ENCODE measurements at places on chromosomes 2 and 18. TPM values are rescaled to one million over a fixed set of nuclear protein-coding genes. Genes with fewer than 3 reads are reported as not detected.
A peak's percentile ranks its signal among the peaks of the same experiment; 100 is the strongest.

BUB1 gene
- 11.0 TPM for total RNA-seq

MAB21L4 gene
- not detected for total RNA-seq

FAM228A gene
- 0.13 TPM for total RNA-seq

AQP12B gene
- total RNA-seq: not detected

NOL4 gene
- total RNA-seq: not detected

SPP2 gene
- not detected for total RNA-seq

ASB3 gene
- 22.1 TPM for total RNA-seq

COL3A1 gene
- 1.4 TPM for total RNA-seq

RFX8 gene
- 0.13 TPM for total RNA-seq

C2orf78 gene
- total RNA-seq: not detected

CABYR gene
- 3.1 TPM for total RNA-seq

CYP26B1 gene
- total RNA-seq: not detected

ZNF804A gene
- total RNA-seq: not detected

TDRD15 gene
- total RNA-seq: not detected

SIGLEC15 gene
- total RNA-seq: under 0.01 TPM

- DNase-seq: no peak
These were observed 61.6 kb downstream of the TRIB2 start for GRCh38 chr2:12778369-12778768.

GRCh38 chr18:31990823-31991222 is 27.8 kb upstream of the RNF125 start:
- no peak for DNase-seq

DNA sequence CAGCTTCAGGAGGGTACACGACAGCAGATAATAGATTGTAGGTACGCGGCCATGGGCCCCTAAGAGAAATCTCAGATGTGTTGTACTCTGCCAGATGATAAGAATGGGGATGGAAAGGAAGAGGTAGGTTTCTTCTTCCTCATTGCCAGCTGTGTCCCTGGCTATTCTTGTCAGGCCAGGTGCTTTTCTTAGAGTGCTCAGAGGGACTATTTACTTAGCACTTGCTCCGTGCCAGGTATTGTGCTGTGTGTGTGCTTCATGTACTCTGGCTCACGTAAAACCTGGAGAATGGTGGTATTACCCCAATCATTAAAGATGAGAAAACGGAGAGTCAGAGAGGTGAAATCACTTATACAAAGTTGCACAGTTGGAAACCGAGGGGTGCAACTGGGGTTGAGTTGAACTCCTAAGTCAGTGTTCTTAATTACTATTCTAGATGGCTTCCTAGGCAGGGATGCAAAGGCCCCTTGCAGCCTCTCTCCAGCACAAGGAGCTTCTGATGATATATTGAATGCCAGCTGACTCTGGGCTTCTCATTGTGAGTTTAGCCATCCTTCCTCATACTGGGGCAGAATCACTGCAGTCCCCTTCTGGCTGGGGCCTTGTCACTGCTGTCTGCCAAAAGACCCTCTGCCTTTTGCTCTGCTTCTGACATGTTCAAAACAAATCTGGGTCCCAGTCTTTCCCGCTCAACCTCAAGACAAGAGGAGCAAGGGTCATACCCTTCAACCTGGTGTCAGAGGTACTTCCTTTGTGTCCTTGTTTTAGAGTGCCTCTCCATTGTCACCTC is 60.7 kb downstream of the LYPD1 start:
- no peak for DNase-seq

GRCh38 chr2:195531754-195532153 is 125.3 kb upstream of the SLC39A10 start:
- no peak for DNase-seq

GRCh38 chr2:236545814-236546480 is 23.7 kb upstream of the ACKR3 start:
- no peak for DNase-seq

DNA sequence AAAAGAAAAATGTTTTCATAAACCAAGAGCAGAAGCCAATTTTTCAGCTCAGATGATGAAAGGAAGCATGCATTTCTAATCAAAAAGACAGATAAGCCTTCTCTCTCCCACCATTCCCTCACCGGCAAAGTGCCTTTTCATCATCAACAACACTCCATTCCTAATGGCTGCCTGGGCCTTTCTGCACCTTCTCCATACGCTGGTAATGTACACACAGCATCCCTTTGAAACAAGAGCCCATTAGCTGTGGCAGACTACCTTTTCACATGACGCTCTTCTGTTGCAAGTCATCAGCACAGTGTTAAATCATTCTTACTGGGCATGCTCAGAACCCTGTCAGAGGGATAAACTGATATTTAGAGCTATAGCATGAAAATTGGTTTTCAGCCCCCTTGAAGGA is 408.9 kb downstream of the MEIS1 start:
- DNase-seq: no peak

- peak; percentile 18 for DNase-seq
These were observed 1.2 kb downstream of the SAP130 start for GRCh38 chr2:128026448-128027277.

GRCh38 chr2:109222825-109223471 is 93.9 kb downstream of the SH3RF3 start:
- no peak for DNase-seq

- DNase-seq: no peak
These were observed 174.3 kb downstream of the ZNF521 start for GRCh38 chr18:25177631-25178030.

DNA sequence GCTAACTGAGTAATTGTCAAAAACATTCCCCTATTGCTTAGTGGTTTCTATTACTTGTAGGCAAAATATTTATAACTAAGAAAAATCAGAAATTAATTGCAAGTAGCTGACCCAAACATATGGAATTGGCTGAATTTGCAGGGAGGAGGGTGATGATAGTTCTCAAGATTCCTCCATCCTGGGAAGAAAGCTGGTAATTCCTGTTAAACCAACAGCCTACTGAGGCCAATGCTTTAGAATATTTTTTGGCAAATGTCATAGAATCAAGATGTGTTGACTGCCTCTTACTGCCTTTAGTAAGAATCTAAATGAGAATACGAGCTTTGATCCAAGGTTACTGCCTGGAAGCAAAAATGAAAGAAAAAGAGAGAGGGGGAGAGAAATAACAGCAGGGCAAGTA is 120.0 kb downstream of the COL6A3 start:
- DNase-seq: no peak

DNA sequence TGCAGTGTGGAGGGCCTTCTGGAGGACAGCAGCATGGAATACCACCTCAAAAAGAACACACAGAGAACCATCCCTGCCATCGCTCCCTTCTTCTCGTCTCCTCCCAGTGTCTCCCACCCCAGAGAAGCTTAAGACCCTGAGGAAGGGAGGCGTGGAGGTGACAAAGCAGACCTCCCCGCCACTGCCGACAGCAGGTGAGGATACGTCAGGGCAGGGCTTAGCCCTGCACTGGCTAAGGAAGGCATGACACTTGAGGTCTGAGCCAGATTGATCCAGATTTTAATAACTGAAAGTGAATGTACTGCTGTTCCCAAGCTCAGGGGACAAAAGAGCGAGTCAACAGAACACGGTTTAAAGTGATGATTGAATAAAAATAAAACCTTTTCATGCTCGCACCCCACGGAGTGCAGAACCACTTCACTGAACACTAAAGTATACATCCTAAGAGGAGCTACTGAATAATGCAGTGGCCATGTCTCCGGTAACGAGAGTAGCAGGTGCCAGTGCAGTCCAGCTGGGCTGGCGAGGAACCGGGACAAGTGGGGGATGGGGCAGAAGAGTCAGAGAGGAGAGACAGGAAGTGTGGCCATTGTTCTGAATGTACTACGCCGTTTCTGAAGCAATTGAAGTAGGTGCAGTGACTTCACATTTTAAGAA is 391.0 kb downstream of the CDH2 start:
- no peak for DNase-seq

DNA sequence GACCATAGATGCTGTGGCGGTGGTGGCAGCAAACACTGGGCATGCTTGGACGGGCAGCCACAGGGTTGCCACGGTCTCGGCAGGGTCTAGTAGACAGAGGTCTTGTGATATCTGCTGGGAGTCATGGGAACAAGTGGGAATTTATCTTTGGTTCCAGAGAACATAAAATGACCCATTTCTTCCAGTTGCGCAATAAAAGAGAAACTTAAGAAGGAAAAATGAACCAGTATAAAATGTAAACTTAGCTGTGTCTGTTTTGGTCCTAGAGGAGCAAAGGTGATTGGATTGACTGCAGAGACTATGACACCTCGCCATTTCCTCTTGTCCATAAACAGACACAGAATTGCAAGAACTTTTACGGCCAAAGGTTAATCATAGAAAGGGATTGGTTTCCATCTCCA is 132.6 kb upstream of the RBBP8 start:
- DNase-seq: no peak

DNA sequence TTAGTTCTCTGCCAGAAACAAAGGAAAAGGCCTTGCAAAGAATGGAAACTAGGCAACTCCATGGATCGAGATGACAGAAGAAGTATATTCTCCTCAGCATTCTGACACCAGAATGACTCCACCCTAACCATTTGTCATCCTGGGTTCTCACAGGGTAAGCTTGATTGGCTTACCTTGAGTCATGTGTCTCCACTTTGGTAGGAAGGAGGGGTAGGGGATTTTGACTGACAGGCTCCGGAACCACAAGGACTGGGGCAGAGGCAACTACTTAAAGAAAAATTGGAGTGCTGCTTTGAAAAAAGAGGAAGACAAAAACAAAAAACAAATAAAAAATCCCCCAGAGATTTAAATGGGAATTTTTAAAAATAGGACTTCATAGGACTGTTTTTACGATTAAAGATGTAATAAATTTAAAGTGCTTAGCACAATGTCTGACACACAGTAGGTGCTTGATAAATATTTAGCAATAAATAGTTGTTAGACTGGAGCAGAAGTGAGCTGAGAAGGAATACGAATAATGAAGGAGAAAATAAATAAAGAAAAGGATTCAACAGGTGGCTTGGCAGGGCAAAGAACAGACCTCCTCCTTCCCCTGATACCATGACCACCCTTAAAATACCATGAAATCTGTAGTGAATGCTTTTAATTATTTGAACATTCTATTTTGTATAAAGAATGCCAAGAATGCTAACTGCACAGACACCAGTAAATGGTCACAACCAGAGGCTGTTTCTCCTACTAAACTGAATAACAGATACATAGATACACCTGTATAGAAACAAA is 230.2 kb downstream of the CDCA7 start:
- no peak for DNase-seq

DNA sequence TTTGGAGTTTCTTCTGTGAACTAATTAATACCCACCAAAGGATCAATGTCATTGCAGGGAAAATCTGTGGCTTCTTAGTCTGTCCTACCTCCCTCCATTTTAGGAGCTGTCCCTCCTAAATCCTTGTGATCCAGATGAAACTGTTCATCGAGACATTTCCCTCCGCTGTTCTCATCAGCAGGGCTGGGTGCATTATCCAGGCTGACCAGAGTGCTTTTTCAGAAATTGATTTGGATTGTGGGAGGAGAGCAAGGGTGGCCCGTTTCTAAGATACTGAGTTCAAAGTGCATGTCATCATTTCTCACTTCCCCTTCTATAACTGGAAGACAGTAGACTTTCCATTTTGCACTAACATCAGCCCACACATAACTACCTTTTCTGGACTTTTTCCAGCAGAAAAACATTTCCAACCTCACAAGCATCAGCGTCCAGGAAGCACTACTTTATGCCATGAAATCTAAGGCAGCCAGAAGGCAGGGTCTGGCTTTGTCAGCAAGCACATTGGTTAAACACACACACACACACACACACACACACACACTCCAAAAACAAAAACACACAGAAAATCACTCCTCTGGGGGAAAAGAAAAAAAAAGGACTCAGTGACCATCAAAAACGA is 94.1 kb downstream of the ANKRD44 start:
- DNase-seq: peak; percentile 32

GRCh38 chr2:240435457-240435947 is at the start of gene GPC1:
Gene GPC1, plus strand, starts transcription at chr2:240435663. Its CDS starts 256 bp downstream, at chr2:240435919.
- DNase-seq: no peak

DNA sequence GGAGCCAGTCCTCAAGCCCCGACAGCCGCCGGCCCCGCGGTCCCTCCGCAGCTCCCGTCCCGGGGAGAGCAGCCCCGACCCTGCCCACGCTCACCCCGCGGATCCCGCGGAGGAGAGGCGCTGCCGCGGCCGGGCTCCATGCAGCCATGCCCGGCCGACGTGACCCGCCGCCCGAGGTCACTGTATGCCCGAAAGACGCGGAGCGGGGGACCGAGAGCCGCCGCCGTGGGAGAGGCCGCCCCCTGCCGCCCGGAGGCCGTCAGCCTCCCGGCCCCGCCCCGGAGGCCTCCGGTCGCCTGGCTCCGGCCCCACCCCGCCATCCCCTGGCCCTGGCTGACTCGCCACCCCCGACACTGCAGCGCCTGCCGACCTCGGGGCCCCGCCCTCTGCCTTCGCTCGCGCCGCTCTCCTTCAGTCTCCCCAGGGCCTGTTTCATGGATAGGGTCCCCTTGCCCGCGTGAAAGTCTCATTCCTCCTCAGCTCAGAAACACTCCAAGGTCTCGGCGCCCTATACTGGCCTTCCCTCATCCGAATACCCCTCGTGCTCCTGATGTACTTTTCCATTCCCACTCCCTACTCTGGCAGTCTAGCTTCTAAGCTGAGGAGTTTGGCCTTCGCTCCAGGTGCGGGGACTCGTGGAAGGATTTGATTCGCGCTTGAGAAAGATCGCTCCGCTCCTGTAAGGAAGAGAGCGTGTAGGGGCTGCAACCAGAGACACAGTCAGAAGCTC is at the start of gene BOLA3:
Gene BOLA3, minus strand, starts transcription at position 186 of the 730 bp plus-strand sequence. Its CDS starts 38 bp downstream, at position 148.
- peak; percentile 25 for DNase-seq

DNA sequence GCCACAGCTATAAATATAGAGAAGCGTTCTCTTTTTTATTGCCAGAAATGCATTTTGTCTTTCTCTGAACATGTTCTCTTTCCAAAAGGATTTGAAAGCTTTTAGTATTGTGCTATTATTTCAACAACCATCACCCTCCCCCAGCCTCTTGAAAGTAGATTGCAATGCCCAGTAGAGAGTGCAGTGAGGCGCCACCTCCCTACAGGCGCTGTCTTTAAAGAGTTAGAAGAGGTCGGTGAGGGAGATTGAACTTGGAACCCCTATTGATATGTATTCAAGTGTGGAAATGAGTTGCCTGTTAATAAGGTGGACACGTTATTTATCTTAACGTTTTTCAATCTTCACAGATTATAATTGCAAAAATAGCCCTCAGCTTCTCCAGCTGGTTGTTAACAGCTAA is 360.3 kb downstream of the LRP1B start:
- no peak for DNase-seq

GRCh38 chr2:222025881-222026271 is 272.9 kb downstream of the PAX3 start:
- DNase-seq: no peak

GRCh38 chr2:25339791-25340180 is 1.9 kb downstream of the DNMT3A start:
- no peak for DNase-seq

GRCh38 chr2:47057687-47058002 is 97.5 kb downstream of the STPG4 start:
- no peak for DNase-seq

DNA sequence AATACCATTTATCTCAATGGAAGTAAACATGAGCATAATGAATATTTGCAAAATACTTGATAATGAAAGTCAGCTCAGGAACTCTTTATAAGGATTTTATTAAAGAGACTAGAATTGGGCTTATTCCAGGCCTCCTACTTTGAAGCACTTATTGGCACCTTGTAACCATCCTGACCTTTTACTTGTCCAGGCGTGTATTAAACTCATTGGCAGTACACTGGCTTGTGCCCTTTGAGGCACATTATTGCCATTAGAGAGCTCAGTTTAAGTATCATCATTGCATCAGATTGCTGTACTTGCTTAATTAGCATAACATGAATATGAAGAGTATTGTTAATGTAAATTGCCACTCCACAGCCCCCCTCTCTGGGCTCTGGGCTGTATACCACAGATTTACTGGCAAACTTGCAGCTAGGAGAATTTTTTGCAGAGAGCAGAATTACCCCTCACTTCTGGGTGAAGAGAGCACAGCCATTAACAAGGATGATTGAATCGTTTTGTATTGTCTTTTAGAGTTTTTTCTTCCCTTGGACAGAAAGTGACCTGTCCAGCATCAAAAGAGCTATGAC is 72.5 kb downstream of the XIRP2 start:
- no peak for DNase-seq

All from dermis microvascular lymphatic vessel endothelial cell (primary cell).